ENCODE measurements at places on chromosomes 13 and 19.

DNA sequence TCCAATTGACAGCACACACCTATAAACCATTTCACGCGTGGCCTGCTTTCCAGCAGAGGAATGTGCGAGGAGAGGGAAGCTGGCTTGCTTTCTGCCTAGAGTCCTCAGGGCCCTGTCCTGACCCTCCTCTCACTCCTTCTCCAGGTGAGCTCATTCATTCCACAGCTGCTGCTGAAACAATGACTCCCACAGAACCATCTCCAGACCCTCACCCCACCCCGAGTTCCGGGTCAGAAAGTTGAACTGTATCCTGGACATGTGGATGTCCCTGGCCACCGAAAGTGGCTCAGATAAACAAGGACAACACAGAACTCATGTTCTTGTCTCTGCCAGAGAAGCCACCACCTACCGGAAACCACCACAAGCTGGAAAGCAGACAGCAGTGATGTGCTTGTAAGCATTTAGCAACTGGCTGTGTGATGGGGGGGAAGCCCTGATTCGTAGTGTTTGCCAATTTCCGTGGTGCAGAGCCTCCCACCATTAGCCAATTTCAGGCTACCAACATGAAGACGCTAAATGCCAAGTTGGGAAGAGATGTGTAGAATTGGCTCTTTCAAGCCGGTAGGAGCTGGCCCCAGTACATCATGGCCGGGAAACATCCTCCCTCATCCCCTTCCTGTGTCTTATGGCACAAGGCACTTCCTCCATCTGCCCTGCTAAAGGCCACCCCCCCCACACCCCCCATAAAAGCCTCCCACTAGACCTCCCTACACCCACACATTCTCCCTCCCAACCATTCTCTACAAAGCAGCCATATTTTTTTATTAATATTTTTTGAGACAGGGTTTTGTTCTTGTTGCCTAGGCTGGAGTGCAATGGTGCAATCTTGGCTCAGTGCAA is 5.0 kb downstream of the SYCE2 start:
- DNase-seq = no peak

DNA sequence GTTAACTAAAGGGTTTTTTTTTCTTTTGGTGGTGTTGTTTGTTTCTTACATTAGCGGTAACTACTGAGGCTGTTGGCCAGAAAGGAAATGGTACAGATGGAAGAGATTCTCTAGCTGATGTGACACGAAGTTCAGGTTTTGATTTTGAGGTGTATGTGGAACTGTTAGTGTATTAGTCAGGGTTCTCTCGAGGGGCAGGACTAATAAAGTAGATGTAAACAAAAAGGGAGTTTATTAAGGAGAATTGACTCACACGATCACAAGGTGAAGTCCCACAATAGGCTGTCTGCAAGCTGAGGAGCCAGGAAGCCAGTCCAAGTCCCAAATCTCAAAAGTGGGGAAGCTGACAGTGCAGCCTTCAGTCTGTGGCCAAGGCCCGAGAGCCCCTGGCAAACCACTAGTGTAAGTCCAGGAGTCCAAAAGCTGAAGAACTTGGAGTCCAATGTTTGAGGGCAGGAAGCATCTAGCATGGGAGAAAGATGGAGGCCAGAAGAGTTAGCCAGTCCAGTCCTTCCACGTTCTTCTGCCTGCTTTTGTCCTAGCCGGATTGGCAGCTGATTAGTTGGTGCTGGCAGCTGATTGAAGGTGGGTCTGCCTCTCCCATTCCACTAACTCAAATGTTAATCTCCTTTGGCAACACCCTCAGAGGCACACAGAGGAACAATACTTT is 577.6 kb downstream of the EFNB2 start:
- DNase-seq = no peak

- DNase-seq = no peak
These were observed 21.2 kb upstream of the CD177 start for GRCh38 chr19:43332058-43332922.

DNA sequence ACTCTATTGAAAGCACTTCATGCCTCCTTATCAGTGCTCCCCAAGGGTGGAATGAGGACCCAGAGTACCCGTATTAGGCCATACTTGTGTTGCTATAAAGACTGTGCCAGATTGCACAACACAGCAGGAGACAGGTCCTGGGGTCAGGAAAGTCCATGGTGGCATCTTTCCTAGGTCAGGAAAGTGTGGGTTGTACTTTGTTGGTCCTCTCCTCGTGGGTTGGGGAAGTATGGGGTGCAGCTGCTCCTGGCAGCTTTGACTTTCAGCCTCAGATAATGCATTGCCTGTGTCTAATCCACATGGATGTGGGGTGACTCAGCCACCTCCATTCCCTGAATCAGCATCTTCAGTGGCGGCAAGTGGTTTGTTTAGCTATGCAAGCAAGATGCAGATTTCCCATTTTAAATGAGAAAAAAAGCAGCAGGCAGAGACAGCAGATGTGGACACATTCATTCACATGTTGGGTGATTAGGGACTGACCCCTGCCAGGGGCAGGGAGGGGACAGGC is 8.4 kb upstream of the CYP2B6 start:
- no peak for DNase-seq

- DNase-seq = no peak
These were observed 3.5 kb downstream of the PTGER1 start for GRCh38 chr19:14471436-14472187.

DNA sequence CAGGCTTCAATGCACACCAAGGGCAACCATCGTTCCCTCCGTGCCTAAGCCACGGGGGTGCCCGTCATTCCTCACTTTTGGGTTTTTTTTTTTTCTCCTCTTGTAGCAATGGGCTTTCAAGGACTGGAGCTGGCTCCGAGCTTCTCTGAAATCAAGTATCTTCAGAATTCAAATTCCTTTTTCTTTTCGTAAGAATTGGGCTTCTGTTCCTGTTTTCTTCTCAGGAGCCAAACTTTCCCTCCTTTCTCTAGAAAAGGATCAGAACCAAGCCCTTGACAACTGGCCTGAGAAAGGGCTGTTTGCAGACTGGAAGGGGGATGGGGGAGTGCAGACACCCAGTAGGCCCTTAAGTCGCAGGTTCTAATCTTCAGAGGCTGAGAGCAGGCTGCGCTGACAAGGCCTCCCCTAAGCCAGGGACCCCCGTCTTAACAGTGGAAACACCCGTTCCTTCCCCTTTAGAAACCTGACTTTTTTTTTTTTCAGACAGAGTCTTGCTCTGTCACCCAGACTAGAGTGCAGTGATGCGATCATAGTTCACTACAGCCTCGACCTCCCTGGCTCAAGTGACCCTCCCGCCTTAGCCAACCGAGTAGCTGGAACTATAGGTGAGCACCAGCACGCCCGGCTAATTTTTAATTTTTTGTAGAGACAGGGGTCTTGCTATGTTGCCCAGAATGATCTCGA is 51.6 kb downstream of the RFX2 start:
- DNase-seq = no peak

GRCh38 chr19:58277197-58277596 is 1.6 kb upstream of the ZNF8 start:
- no peak for DNase-seq

All from A549 (cell line).